Activated T-cell treated with anti-CD3 and anti-CD28 coated beads for 48 hours (primary cell): ENCODE measurements at places on chromosomes 12 and 14.

DNA sequence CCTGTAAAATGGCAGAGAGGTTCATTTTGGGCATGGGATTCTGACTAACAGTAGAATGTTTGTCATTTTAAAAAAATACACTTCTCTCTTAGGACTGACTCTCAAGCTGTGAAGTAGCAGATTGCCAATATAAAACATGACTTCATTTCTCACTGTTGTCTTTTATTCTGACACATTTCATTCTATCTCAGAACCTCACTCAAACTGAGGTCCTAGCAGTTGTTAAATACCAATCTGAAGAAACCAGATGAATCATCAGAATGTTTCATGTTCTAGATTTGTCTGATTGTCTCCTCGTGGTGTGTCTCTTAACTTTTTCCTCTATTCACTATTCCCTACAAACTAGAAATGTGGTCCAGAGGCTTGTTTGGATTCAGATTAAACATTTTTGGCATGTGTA, 276.5 kb upstream of the NPAS3 start:
- no peak for DNase-seq

GRCh38 chr12:3295646-3296408, 195.2 kb upstream of the PRMT8 start:
- DNase-seq: no peak

DNA sequence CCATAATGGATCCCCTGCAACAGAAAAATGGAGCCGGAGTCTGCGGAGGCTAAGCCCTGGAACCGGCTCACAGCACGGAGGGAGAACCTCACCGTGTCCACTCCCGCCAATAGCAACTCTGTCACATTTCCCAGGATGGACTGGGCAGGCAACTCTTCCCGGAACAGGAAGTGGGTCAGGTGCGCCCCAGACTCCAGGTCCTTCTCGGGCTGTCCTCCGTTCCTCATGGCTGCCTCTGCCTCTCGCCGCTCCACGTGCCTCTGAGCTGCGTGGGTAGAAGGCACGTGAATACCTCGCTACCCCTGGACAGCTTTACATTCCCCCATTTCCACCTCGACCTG, 2.2 kb downstream of the CYP27B1 start:
- no peak for DNase-seq

GRCh38 chr14:61223552-61223951, 57.6 kb downstream of the TMEM30B start:
- no peak for DNase-seq

DNA sequence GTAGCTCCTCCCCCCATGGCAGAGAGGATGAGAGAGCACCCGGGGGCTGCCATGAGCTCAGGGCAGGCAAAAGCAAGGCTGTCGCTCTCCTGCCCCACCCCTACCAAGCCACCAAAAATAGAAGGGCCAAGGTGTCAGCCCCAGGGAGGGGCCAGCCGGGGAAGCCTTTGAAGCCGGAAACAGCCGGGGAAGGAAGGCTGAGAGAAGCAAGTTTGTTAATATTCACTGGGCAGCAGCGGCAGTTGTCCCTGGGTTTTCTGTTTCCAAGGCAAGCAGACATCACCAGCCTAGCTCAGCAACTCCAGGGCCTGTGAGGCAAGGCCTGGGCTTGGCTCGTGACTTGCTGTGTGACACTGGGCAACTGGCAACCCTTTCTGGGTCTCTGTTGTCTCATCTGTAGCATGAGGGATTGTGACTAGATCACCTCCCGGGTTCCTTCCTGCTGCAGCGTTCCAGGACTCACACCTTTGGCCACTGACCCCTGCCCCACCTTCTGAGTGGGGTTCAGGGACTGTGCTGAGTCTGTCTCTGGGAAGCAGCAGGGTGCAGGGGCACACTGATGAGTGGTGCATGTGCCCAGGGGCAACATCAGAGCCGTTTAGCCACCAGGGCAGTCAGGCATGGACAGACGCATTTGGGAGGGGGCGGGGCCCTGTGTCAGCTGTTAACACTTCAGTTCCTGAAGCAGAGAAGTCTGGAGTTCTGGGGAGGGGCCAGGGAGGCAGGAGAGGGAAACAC, 24.3 kb downstream of the SYNDIG1L start:
- DNase-seq: peak; percentile 38

GRCh38 chr14:75147423-75148071, 20.7 kb upstream of the NEK9 start:
- no peak for DNase-seq

- DNase-seq: no peak
These were observed 368.4 kb downstream of the ATP23 start for GRCh38 chr12:58309806-58310205.

DNA sequence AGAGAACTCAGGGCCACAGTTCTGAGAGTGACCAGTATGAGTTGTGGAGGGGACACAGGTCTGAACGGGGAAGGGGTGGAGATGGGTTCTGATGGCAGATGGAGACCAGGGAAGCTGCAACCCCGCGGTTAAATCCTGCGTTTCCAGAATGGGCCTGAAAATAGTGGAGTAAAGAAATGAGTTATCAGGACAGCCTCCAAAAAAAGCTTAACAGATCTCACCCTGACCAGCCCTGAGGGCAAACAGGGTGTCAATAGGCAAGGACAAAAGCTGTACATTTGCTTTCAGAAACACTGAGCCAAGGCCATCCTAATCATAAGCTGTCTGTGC, 555 bp upstream of the RTN1 start:
- no peak for DNase-seq

- no peak for DNase-seq
These were observed 193.4 kb upstream of the ATP2B1 start for GRCh38 chr12:89901906-89902642.

- DNase-seq: no peak
These were observed 584 bp upstream of the DDHD1 start for GRCh38 chr14:53153702-53154112.

DNA sequence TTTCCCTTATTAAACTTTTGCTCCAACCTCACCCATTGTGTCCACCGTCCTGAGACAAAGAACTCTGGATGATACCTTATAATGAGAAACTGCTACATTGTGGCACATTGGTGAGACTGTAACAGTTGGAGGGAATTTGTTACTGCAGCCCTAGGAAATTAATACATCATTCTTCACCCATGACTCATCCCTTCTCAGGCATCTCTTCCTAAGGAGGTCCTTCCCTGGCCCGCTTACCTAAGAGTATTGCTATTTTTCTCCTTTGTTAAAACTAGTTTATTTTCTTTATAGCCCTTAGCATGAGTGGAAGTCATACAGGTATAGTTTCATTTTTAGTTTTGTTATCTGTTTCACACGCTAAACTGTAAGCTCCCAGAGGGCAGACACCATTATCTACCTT, 87.1 kb downstream of the TMEM260 start:
- no peak for DNase-seq

DNA sequence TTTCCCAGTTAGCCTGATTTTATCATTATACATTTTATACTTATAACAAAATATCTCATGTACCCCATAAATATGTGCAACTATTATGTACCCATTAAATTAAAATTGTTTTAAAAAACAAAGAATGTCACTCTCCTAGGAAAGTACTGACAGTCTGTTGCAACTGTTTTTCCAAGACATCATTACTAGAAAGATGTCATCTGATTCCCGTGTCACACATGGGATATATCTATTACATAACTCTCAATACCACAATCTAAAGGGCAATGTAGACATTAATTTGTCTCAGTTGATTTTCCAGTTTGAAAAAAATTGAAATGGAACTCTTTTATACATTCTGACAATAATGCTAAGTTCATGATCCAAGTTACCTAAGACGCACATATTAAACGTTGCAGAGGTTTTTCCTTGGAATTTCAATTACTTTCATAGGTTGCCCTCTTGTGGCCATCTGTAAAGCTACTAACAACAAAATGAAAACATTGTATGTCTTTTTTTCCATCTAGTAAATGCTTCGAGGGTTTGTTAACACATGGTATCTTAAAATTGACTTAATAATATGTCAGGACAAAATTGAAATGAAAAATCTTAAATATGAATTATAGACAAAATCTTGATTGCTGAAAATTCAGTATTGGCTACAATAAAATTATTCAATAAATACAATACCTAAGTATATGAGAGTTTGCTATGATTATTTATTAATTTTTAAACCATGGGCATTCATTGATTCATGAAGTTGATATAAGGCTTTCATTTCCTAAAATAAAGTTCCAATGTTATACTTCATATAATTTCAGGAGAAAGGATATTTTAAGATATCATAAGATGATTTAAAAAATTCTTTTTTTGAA, 131.6 kb downstream of the PPFIA2 start:
- DNase-seq: no peak

GRCh38 chr12:131828671-131829355, 620 bp downstream of the MMP17 start:
- DNase-seq: no peak

DNA sequence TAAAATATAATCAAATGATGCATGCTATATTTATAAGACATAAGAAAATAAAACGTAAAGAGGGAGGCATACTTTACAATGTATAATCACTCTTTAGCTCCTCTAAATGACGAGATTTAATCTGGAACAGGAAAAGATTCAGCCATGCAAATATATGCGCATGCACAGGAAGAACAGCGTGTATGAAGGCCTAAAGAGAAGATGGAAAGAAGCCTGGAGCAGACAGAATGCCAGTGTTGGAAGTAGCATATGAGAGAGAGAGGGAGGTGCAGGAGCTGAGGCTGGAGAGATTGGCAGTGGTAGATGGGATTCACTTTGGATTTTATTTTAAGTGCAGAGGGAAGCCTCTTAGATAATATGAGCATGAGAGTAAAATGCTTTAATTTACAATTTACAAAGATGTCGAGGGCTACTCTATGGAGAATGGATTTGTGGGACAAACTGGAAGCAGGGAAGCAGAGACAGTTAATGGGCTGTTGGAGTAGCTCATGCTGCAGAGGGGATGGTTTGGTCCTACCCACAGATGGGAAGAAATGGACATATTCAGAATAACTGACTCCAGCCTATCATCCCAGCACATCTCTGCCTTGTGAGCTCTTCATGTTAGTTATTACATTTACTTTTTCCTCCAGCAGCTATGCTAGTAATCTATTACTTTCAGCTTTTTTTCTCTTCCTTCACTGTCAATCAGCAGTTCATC, 411.1 kb downstream of the TMTC2 start:
- DNase-seq: no peak

- DNase-seq: no peak
These were observed 9.3 kb downstream of the SYNE3 start for GRCh38 chr14:95507174-95507573.

DNA sequence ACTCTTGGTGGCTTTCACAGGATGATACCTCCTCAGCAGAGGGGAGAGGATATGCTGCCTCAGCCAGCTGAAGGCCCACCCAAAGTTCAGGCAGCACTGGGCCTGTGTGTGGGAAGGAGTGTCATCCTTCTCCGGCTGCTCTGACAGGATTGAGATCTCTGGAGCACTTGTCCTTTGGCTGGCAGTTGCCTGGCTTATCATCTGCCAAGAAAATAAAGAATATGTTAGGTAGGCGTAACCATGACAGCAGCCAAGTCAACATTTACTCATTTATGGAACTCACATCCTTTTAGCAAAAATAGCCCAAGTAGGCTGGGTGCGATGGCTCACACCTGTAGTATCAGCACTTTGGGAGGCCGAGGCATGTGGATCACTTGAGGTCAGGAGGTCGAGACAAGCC, 68.5 kb downstream of the PPFIBP1 start:
- no peak for DNase-seq

DNA sequence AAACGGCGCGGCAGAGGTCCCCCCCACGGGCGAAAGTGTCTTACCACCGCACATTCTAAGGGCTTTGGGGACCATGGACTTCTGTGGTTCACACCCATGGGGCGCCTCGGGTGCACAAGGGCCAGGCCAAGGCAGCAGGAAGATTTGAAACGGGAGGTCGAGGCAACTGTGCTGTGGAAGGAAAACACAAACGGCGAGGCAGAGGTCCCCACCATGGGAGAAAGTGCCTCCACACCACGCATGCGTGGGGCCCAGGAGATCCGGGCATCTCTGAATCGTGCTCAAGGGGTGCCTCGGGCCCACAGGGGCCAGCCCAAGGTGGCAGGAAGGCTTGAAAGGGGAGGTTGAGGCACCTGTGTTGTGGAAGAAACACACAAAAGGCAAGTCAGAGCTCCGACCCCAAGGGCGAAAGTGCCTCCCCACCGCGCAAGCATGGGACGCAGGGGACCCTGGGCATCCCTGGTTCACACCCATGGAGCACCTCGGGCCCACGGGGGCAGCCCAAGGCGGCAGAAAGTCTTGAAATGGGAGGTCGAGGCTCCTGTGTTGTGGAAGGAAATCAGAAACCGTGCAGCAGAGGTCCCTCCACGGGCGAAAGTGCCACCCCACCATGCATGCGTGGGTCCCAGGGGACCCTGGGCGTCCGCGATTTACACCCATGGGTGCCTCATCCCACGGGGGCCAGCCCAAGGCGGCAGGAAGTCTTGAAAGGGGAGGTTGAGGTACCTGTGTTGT, 371.0 kb downstream of the ALG10 start:
- no peak for DNase-seq

- DNase-seq: peak; percentile 22
These were observed 71.7 kb upstream of the RAP1B start for GRCh38 chr12:68538726-68539614.

DNA sequence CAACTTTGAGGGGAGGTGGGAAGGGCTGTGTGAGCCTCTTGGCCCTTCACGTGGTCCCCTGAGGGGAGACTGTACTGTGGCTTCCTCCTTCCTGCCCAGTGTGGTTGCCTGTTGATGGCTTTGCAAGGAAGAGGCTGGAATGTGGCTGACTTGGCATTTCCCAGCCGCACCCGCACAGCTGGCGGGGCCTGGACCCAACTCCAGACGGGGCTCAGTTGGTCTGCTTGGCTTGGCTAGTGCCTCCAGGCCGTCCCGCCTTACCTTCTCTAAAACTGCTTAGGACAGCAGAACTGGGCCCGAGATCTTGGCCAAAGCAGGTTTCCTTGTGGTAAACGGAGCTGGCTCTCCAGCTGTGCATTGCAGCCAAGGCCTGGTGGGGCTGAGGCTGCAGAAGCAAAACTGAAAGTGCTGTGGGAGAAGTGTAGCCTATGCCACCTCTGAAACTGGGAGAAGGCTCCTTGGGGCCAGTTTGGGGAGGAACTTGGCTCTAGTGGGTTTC, 139.5 kb downstream of the SMOC1 start:
- no peak for DNase-seq

DNA sequence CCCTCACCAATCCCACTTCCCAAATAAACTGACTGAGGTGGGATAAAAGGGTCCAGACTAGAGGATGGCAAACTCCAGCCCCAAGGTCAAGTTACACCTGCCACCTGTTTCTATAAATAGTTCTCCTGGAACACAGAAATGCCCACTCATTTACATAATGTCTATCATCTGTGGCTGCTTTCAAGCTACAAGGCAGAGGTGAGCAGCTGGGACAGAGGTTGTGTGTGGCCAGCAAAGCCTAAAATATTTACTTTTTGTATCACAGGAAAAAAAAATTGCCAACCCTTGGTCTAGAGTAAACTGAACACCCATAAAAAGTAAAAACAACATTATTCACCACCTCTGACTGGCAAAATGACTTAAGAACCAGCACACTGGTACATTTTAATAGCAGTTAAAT, 269.4 kb downstream of the RGS6 start:
- no peak for DNase-seq

DNA sequence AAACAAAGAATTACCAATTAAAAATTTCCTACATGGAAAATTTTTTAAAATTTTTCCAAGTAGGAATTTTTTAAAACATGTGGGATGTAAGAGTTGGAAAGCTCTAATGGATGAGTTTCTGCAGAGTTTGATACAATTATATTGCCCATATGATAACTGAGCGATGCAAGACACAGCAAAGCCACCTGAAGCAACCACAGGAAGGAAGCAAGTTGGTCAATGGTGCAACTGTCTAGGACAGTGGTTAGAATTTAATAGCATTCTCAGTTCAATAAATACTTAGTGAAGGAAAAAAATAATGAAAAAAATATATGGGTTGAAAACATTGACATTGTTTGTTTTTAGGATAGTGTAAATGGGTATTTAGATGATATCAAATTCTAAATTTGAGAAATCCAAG, 178.6 kb upstream of the GARIN2 start:
- DNase-seq: no peak
